ENCODE measurements at places on chromosomes 13 and 19. TPM values are rescaled to one million over a fixed set of nuclear protein-coding genes. Genes with fewer than 3 reads are reported as not detected.

Gene CBLC
- polyA plus RNA-seq = not detected

DNA sequence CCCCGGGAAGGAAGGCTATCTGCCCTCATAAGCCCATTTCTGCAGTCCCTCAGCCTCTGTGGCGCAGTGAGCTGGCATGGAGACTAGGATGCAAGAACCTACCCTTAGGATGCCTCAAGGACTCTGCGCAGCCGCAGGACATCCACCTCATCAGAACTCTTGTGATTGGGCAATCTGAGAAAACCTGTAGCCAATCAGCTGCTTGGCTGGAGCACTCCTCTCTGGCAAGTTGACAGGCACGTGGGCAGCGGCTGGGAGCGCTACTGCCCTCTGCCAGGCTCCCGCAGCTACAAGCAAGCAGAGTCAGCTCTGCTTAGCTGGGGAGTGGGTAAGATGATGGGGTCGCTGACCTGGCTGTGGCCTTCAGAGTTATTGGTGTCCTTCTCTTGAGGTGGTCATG is 1.5 kb upstream of the ECSIT start:
- no peak for DNase-seq

GRCh38 chr13:44373601-44374347 is at the start of gene SERP2:
SERP2 (plus strand) TSS chr13:44373824; CDS start chr13:44374026, 202 bp downstream.
- DNase-seq = no peak

DNA sequence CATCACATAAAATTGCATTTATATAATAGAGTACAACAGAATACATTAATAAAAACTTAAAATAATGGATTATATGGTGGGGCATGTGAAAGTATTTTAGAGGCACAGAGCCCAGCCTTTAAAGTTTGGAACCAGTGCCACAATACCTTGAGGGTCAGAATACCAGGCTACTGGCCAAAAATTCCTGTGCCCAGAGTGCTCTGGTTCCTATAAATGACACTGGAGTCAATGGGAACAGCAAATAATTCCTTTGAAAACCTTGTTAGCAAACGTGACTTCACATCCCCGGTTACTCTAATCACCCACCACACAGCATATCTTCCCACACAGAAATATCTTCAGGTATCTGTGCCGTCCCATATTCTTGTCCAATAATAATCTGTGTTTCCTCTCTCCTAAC is 1242.6 kb downstream of the DIAPH3 start:
- no peak for DNase-seq

DNA sequence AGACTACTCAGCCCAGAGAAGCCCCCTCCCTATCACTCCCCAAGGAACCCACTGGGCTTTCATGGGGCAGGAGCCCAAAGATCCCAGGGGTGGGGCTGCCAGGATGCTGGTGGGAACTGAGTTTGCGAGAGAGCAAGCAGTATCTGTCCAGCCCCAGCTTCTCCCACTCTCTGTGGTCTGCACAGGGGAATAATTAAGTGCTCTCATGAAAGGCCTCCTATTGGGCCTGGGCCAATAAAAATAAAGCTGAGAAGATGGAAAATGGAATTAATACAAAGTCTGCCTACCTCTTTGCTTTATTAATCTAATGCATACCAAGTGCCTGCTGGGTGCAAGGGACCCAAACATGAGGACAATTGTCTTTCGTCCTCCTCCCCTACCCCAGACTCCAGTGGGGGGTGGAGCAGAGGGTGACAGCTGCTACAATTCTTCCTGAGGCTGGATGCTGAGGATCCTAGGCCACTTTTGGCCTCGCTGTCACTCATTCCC is 5.4 kb downstream of the DDX39A start:
- no peak for DNase-seq

- no peak for DNase-seq
Observed at GRCh38 chr19:2046046-2046907, 4.8 kb downstream of the MKNK2 start.

- DNase-seq = no peak
Observed at GRCh38 chr13:79645569-79645968, 164.6 kb downstream of the NDFIP2 start.

Gene PALM3
- polyA plus RNA-seq = 0.17 TPM

DNA sequence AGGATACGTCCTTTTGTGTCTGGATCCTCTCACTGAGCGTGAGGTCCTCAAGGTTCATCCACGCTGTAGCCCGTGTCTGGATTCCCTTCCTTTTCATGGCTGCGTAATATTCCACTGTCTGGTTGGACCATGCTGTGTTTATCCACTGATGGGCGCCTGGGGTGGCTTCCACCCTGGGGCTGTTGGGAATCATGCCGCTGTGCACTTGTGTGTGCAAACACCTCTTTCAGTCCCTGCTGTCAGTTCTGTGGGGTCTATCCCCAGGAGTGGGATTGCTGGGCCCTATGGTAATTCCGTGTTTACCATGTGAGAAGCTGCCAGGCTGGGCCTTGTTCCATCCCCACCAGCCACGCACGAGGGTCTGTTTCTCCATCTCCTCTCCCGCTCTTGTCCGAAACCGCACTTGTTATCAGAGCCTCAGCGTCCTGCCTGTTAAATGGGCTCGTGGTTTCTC is 98.6 kb downstream of the GADD45B start:
- no peak for DNase-seq

DNA sequence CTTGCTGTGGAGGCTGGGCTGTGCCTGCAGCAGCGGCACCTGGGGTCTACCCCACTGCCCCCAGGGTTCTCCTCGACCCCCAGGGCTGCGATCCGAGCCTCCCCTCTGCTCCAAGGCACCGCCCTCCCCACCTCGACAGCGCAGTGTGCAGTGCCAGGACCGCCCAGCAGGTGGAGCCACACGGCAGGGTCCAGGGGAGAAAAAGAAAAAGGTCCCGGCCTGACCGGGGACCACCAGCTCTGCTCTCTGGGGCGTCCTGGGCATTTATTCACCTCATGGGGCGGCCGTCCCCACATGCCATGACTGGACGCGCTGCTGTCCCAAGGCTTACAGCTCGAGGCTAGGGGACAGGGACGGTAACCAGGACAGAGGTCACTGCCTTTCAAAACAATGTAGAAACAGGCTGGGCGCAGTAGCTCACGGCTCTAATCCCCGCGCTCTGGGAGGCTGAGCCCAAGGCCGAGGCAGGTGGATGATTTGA is 10.6 kb downstream of the REXO1 start:
- DNase-seq = no peak

GRCh38 chr13:39765801-39766463 is 110.5 kb downstream of the COG6 start:
- DNase-seq = no peak

DNA sequence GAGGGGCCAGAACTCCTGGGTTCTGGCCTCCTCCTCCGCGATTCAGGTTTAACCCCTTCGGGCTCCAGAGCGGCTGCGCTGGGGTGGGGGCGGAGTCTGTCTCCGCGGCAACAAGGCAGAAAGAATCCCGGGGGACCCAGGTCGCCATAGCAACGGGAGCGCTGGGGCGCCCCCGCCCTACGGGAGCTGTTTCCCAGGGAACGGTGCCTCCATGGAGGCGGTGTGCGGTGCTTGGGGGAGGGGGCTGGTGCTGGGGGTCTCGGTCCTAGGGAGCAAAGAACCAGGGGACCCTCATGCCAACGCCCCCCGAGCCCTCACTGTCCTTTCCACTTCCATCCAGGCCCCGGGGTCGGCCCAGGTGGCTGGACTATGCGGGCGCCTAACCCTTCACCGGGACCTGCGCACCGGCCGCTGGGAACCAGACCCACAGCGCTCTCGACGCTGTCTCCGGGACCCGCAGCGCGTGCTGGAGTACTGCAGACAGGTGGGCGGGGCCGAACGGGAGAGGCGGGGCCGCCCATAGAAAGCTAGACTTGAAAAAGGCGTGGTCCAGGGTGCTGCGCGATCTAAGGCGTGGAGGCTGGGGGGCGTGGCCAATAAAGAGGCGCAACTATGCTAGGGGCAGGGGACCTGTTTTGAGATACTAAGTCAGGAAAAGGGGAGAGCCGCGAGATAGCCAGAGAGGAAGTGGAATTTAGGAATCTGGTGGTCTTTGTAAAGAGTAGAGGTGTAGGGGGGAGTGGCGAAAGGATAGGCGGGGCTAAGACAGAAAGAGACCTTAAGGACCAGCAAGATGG is 1.2 kb downstream of the APLP1 start:
- no peak for DNase-seq

Gene SIGLEC8
- polyA plus RNA-seq = not detected

GRCh38 chr13:37640499-37640898 is 41.9 kb upstream of the POSTN start:
- no peak for DNase-seq

DNA sequence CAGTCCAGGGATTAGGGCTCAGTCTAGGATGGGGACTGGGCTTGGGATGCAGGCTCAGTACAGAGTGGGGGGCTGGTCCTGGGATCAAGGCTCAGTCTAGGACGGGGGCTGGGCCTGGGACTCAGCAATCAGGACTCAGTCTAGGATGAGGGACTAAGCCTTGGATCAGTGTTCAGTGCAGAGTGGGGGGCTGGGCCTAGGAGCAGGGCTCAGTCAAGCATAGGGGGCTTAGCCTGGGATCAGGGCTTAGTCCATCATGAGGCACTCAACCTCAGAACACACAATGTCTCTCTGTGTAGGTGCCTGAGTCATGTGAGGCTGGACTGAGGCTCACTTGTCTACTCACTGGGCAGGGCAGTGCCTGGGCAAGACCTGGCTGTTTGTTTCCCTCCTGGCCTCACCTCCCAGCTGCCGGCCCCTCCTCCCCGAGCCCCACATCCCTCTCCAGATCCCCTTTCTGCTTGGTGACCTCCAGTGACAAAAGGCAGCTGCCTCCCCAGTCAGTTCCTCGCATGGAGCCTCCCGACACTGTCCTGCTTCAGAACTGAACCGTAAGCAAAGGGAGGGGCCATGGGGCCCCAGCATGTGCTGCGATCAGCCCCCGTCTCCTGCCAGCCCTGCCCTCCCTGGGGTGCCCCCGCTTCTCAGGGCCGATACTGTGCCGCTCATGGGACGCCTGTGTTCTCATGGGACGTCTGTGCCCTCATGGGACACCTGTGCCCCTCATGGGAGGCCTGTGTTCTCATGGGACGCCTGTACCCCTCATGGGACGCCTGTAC is 6.5 kb upstream of the S1PR4 start:
- DNase-seq = no peak

GRCh38 chr13:26460648-26461047 is 96.8 kb upstream of the WASF3 start:
- DNase-seq = no peak

DNA sequence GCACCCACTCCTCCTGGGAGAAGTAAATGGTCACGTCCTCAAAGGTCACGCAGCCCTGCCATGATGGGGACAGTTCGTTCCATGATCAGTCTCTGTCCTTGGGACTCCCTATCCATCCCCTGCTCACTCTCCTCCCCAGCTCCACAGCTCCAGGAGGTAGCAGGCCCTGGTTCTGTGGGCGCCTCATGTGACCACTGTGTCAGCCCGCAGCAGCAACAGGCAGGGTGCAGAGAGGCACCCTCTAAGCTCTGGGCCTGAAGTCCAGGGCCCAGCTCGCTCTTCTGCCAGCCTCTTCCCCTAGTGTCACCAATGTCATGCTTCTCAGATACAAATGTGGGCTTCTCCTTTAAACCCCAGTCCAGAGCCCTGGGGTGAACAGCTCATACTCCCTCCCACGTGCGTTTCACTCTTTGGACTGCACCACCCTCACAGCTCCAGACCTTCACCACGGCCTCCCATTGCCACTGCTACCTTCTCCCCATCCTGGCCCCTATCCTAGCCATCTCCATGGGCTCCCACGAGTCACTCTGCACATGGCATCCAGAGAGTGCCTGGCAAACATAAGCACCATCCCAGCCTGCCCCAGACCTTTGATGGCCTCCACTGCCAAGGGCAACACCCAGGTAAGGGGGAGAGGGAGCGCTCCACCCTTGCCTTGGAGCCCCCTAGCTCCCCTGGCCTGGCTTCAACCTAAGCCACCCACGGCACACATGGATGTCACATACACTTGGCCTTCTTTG is 2.9 kb downstream of the ZNF792 start:
- DNase-seq = no peak

Gene NXNL1
- not detected for polyA plus RNA-seq

DNA sequence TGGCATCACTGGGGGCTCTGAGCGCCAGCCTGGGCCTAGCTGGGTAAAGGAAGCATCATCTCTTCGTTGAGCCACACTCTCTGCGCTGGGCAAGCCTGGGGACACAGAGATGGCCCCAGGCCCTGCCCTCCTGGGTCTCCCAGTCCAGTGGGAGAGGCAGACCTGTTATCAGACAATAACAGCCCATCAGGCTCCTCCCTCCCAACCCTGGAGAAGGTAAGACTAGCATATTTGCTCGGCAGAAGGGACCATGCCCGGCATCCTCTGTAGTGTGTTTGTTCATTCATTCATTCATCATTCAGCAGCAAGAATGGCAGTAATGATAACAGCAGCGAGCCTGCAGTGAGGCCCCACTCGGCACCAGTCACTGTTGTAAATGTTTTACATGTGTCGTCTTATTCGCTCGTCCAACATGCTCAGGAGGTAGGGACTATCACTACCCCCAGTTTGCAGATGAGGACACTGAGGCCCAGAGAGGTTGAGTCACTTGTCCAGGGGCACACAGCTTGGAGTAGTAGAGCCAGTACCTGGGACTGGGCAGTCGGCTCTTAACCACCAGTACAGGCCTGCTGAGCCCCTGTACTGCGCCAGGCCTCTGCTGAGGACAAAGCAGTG is 33.2 kb downstream of the PAK4 start:
- no peak for DNase-seq

DNA sequence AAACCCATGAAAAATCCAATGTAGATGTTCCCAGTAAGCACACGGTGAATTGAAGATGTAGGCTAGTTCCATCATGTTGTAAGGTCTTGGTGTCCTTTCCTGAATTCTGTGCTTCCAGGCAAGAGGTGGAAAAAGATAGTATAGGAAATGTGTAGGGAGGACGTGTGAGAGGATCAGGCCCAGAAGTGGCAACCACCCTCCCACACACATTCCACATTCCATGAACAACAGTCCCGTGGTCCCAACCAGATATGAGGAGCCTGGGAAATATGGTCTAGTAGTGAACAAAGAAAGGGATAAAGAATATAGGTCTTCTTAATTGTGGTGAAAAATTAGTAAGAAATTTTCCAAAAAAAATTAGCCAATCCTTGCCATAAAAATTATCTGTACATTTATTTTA is 1254.2 kb upstream of the SLC10A2 start:
- DNase-seq = no peak

GRCh38 chr13:82115391-82115790 is 1766.9 kb downstream of the SLITRK1 start:
- no peak for DNase-seq

DNA sequence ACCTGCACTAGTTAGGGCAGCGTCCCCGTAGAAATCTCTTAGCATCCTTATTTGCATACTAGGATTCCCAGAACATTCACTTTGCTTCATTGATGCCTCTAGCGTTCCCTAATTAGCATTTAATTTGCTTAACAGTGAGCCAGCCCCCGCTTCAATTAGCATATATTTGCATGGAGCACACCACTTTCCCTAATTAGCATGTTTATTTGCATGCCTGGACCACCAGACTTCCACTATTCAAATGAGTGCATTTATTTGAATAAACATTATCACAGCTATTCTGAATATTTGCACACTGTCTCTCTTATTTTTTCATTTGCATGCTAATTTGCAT is 69.6 kb downstream of the RYR1 start:
- DNase-seq = no peak

- DNase-seq = no peak
Observed at GRCh38 chr19:10290876-10291553, 1.3 kb downstream of the ICAM5 start.

Gene NOTCH3
- polyA plus RNA-seq = 37.6 TPM

- DNase-seq = no peak
Observed at GRCh38 chr19:6047256-6047655, 63.0 kb downstream of the RFX2 start.

All from BJ (cell line).